ENCODE measurements at places on chromosomes 1 and 21.

DNA sequence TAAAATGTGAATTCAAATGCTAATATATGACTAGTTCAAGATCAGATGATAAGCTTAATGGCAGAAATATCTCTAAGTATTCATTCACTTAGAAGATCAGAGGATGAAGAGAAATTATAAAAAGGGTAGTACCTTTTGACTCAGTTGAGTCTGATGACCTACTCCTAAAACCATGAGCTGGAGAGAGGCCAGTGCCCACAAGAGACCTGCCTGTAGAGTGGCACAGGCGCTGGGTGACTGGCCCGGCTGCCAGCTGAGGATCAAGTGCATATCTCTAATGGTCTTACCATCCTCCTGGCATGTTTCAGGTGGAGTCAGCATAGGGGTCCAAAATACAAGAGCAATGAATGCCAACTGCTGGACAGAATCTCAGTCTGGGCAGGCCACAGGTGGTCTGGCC is 14.1 kb downstream of the DDAH1 start:
- no peak overlapping the region for H3K4me3 ChIP-seq
- H3K36me3 ChIP-seq, result no peaks in the 10 kb centered on the region
- peaks cover 16% of the 10 kb centered on the region for H3K27me3 ChIP-seq
- no peaks in the 10 kb centered on the region for H3K4me1 ChIP-seq

- no peak for DNase-seq
- H3K27ac ChIP-seq, result peak overlapping the region; percentile 47
Observed at GRCh38 chr1:41682845-41683625, 198.6 kb upstream of the EDN2 start.

GRCh38 chr21:24272521-24272938 is 1334.8 kb downstream of the MRPL39 start:
- H3K4me3 ChIP-seq, result no peak overlapping the region
- no peaks in the 10 kb centered on the region for H3K36me3 ChIP-seq
- H3K27me3 ChIP-seq, result no peaks in the 10 kb centered on the region
- no peak for DNase-seq
- no peaks in the 10 kb centered on the region for H3K4me1 ChIP-seq
- no peak overlapping the region for H3K27ac ChIP-seq

GRCh38 chr1:212351588-212352362 is 62.9 kb downstream of the PACC1 start:
- peaks cover under 1% of the 10 kb centered on the region for H3K4me1 ChIP-seq
- H3K4me3 ChIP-seq, result no peak overlapping the region

DNA sequence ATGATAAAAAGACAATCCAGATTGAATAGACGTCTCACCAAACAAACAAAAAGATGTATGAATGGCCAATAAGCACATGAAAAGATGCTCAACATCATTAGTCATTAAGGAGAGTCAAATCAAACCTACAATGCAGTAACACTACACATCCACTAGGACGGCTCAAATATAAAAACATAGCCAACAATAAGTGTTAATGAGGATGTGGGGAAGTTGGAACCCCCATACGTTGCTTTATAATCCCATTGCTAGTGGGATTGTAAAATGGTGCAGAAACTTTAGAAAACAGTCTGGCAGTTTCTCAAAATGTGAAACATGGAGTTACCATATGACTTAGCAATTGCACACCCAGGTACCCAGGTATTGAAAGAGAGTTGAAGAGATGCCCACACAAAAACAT is 14.7 kb upstream of the IL24 start:
- H3K36me3 ChIP-seq, result peaks cover 2% of the 10 kb centered on the region
- no peak overlapping the region for H3K27ac ChIP-seq
- H3K4me1 ChIP-seq, result peaks cover 1% of the 10 kb centered on the region
- no peak overlapping the region for H3K4me3 ChIP-seq

DNA sequence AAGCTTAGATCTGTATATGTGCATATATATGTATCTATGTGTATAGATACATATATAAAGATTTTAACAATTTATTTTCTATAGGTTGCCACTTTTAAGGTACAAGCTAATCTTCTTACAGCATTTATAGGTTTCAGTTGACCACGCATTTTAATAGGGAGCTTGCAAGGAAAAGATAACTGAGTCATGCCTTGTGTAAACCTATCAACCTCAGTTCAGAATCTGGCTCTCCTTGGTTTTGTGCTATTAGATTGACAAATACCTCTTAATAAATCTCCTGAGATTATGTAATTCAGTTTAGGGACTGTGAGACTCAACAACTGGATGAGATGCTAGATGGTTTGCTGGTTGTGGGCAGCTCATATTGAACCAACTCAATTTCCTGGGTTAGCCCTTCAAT is 114.7 kb upstream of the SERBP1 start:
- no peaks in the 10 kb centered on the region for H3K4me1 ChIP-seq
- DNase-seq, result no peak
- no peak overlapping the region for H3K27ac ChIP-seq
- H3K4me3 ChIP-seq, result no peak overlapping the region
- no peaks in the 10 kb centered on the region for H3K27me3 ChIP-seq
- no peaks in the 10 kb centered on the region for H3K36me3 ChIP-seq

- H3K27me3 ChIP-seq, result no peaks in the 10 kb centered on the region
- H3K4me3 ChIP-seq, result no peak overlapping the region
- H3K27ac ChIP-seq, result no peak overlapping the region
Observed at GRCh38 chr1:76274302-76274701, 199.8 kb downstream of the ST6GALNAC3 start.

- no peak overlapping the region for H3K27ac ChIP-seq
- H3K36me3 ChIP-seq, result peaks cover 1% of the 10 kb centered on the region
- no peaks in the 10 kb centered on the region for H3K4me1 ChIP-seq
Observed at GRCh38 chr1:237670302-237670701, 220.4 kb downstream of the ZP4 start.

DNA sequence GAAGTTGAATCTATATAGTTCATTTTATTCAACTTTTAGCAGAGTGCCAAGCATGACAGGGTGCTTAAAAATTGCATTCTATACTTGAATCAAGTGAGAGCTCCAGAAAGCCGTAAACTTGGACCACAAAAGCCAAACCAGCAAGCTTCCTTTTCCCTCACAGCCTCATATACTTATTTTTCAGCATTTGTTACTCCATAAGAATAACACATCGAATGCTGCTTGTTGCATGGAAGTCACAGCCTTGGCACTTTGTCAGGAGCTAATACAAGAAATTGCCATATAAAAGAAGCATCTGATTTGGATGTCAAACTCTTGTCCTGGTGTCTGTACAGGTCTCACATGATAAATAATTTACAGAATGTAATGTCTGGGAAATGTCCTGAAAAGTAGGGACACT is 87.4 kb downstream of the PLXNA2 start:
- H3K27me3 ChIP-seq, result no peaks in the 10 kb centered on the region
- no peak overlapping the region for H3K27ac ChIP-seq
- no peaks in the 10 kb centered on the region for H3K36me3 ChIP-seq
- DNase-seq, result no peak
- H3K4me1 ChIP-seq, result no peaks in the 10 kb centered on the region

- H3K36me3 ChIP-seq, result no peaks in the 10 kb centered on the region
- peak overlapping the region; percentile 50 for H3K4me3 ChIP-seq
- H3K27me3 ChIP-seq, result no peaks in the 10 kb centered on the region
- DNase-seq, result peak; percentile 59
- H3K27ac ChIP-seq, result peak overlapping the region; percentile 90
- H3K4me1 ChIP-seq, result peaks cover 31% of the 10 kb centered on the region
Observed at GRCh38 chr1:32981003-32981901, 16.6 kb upstream of the RNF19B start.

DNA sequence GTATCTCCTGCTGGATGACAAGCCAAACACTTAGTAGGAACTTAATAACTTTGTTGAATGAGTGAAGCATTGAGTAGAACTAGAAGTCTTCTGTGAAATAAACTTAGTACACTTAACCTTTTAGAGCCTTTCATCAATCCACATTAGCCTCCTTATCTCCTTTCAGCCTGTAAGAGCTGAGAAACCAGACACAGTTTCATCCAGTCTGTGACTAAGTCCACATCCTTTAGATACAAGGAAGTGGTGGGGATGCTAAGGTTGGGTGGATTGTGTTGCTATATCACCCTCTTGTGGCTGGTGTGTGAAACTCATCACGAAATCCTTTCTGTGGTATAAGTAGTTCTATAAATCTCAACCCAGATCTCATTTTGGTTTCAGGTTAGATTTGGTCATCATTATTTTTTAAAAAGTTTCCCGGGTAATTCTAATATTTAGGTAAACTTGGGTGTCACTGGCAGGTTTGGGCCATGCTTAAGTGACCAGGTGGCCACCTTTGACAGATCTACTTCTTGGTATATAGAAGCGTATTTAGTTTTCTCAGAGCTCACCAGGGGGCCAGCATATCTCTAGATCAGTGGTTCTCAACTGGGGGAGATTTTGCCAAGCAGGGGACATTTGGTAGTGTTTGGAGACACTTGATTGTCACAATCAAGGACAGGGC is 27.8 kb upstream of the CD84 start:
- H3K4me1 ChIP-seq, result peaks cover 43% of the 10 kb centered on the region
- H3K36me3 ChIP-seq, result peaks cover 32% of the 10 kb centered on the region
- peak; percentile 52 for DNase-seq
- peak overlapping the region; percentile 20 for H3K4me3 ChIP-seq

GRCh38 chr1:199273837-199274379 is 635.1 kb downstream of the PTPRC start:
- peaks cover 11% of the 10 kb centered on the region for H3K4me1 ChIP-seq
- no peak overlapping the region for H3K27ac ChIP-seq
- H3K27me3 ChIP-seq, result no peaks in the 10 kb centered on the region
- peaks cover 1% of the 10 kb centered on the region for H3K36me3 ChIP-seq
- no peak for DNase-seq

DNA sequence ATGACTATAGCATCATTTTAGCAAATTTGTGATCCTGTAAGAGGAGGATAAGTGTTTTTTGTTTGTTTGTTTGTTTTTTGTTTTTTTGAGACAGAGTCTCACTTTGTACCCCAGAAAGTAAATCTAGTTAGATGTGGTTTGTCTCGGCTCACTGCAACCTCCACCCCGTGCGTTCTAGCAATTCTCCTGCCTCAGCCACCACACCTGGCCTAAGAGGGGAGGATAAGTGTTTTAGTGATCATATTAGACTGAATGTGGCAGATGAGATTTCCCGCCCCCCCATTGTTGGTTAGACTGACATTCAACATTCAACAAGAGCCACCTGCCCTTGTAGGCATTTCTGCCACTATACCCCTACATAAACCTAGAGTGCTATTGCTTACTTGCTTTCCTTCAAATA is 98.5 kb downstream of the OSBPL9 start:
- DNase-seq, result no peak
- no peaks in the 10 kb centered on the region for H3K27me3 ChIP-seq
- no peak overlapping the region for H3K27ac ChIP-seq
- no peak overlapping the region for H3K4me3 ChIP-seq

Data from activated naive CD8-positive, alpha-beta T cell treated with anti-CD3 and anti-CD28 coated beads for 36 hours (primary cell).